NCI-H2171 (cell line): ENCODE measurements at places on chromosomes 5 and 9.

- DNase-seq: no peak
These were observed 7.4 kb upstream of the SHC3 start for GRCh38 chr9:89185980-89186379.

- no peak for DNase-seq
These were observed 471.4 kb downstream of the MAN2A1 start for GRCh38 chr5:110161162-110161561.

DNA sequence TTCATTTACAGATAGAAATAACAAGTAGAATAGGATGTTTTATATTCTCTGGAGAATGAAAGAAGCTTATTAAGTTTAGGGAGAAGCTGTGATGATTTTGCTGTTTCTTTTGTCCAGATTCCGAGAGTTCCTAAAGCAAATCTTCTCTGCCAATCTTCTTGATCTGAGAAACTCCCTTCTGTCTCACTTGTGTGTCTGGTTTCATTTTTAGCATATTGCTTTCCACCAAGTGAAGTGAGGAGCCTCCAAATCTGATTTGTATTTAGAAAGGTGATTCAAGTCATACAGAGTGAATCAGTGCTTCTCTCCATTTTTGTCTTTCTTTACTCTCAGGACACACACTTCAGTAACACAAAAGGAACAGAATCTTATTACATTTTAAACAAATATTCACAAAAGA lies 48.4 kb downstream of the STX17 start:
- DNase-seq: no peak

DNA sequence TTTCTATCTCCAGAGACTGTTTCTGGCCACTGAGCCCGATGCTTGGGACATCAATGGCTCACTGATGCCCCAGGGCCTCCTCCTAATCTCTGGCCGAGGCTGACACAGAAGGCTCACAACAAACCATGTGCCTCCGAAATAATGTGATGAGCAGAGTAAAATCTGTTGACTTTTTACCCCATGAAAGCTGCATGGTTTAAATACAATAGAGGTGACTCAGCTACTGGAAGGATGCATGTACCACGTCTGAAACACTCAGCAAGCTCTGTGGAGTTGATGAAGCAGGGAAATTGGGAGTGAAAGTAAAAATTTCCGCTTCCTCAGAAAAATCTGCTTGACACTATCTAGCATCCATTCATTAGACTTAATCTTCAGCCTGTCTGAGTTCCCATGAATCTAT lies 111.1 kb upstream of the EQTN start:
- no peak for DNase-seq

- DNase-seq: no peak
These were observed 209.7 kb upstream of the TUT7 start for GRCh38 chr9:86563936-86564335.

- no peak for DNase-seq
These were observed 75.4 kb downstream of the CFAP77 start for GRCh38 chr9:132485393-132485792.

DNA sequence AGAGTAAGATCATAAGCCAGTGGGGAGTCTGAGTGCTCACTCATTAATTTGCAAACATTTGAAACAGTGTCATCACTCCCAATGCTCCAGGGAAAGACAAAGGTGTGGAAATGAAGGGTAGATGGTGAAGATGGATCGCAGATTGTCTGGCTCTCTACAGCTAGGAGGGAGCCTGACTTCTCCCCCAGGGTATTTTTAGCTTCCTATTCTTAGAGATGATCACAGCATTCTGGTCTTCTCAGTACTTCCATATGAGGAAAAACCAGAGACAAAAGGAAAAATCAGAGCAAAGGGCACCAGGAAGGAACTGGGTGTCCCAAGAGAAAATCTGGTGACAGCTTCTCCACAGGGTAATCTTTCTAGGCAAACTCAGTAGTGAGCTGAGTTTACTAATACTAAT lies 401.9 kb upstream of the GRIA1 start:
- no peak for DNase-seq
